ENCODE measurements at places on chromosomes 3 and 15. TPM values are rescaled to one million over a fixed set of nuclear protein-coding genes. Genes with fewer than 3 reads are reported as not detected.

Gene ZMYND10
- total RNA-seq, result 0.94 TPM

Gene ROBO1
- total RNA-seq, result not detected

Gene PIGZ
- 0.71 TPM for total RNA-seq

Gene GOLGA6A
- not detected for total RNA-seq

Gene GOLGA6L7
- not detected for total RNA-seq

Gene ABI3BP
- not detected for total RNA-seq

Measured in activated CD4-positive, alpha-beta memory T cell treated with anti-CD3 and anti-CD28 coated beads for 36 hours (primary cell).